ENCODE measurements at places on chromosomes 4 and X. TPM values are rescaled to one million over a fixed set of nuclear protein-coding genes. Genes with fewer than 3 reads are reported as not detected.

GNL3L gene
- 3.6 TPM for polyA plus RNA-seq

BEX2 gene
- 12.2 TPM for polyA plus RNA-seq

CT45A2 gene
- not detected for polyA plus RNA-seq

AADAT gene
- polyA plus RNA-seq, result 2.4 TPM

PPEF2 gene
- polyA plus RNA-seq, result not detected

LANCL3 gene
- 0.98 TPM for polyA plus RNA-seq

PGAM4 gene
- polyA plus RNA-seq, result not detected

RASSF6 gene
- polyA plus RNA-seq, result 1.6 TPM

NAT8L gene
- not detected for polyA plus RNA-seq

CAPN6 gene
- 0.72 TPM for polyA plus RNA-seq

SPANXN3 gene
- polyA plus RNA-seq, result not detected
